Smooth muscle cell of the umbilical artery (primary cell): ENCODE measurements at places on chromosomes 1 and 21. TPM values are rescaled to one million over a fixed set of nuclear protein-coding genes. Genes with fewer than 3 reads are reported as not detected.

The GPR52 gene
- total RNA-seq, result 0.59 and 1.1 TPM in 2 replicates

The MATN1 gene
- under 0.01 and 0.18 TPM in 2 replicates for total RNA-seq

The MASP2 gene
- total RNA-seq, result not detected in 2 replicates

The CYP4X1 gene
- total RNA-seq, result not detected in 2 replicates

The FMO4 gene
- 0.42 and 0.89 TPM in 2 replicates for total RNA-seq

The OR2L8 gene
- total RNA-seq, result not detected in 2 replicates

The CD5L gene
- total RNA-seq, result not detected in 2 replicates

The JUN gene
- total RNA-seq, result 87.0 and 131 TPM in 2 replicates

The ANKRD34A gene
- under 0.01 and 1.2 TPM in 2 replicates for total RNA-seq

The GCLM gene
- 16.9 and 19.7 TPM in 2 replicates for total RNA-seq

The TMEM240 gene
- total RNA-seq, result 2.4 and 2.9 TPM in 2 replicates
